ENCODE measurements at places on chromosomes 2 and 18. TPM values are rescaled to one million over a fixed set of nuclear protein-coding genes. Genes with fewer than 3 reads are reported as not detected.

DNA sequence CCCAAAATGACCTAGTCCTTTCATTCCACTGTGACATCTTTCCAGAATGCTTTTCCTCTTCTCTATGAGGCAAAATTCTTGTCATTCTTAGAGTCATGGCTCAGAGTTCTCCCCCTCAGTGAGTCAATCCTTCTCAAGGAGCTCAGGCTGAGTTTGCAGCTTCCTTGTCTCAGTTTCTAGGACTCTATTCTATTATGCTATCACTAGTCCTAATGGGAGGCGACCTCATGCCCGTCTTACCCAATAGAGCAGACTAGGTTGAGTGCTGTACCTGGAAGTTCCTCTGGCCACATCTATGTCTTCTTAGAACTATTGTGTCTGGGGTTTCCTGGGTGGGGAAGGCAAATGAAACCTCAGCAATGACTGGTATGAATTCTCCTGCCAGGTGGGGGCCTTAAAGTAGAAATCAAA lies 51.5 kb downstream of the HAUS1 start:
- peak overlapping the region; percentile 71 for H3K27ac ChIP-seq
- no peaks in the 10 kb centered on the region for H3K36me3 ChIP-seq
- no peaks in the 10 kb centered on the region for H3K27me3 ChIP-seq
- peak; percentile 89 for ATAC-seq
- H3K4me1 ChIP-seq, result peaks cover 44% of the 10 kb centered on the region

DNA sequence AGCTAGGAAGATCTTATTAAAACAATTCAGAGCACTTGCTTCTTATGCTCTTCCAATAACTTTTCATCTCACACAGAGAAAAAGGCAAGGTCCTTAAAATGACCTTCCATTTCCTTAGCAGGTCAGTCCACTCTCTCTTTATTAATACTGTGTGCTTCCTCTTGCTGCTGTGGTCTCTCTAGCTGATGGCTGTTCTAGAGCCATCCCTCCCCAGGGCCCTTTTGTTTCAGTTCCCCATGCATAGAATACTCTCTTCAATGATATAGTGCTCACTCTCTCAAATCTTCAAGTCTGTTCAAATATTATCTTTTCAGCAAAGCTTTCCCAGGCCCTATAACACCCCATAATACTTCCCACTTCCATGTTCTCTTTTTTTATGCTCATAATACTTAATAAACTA lies 469.3 kb downstream of the METTL4 start:
- H3K36me3 ChIP-seq, result no peaks in the 10 kb centered on the region
- no peaks in the 10 kb centered on the region for H3K4me1 ChIP-seq
- no peak overlapping the region for H3K27ac ChIP-seq
- no peak for ATAC-seq

GRCh38 chr2:159903443-159904126 lies 105.6 kb upstream of the CD302 start:
- H3K27me3 ChIP-seq, result no peaks in the 10 kb centered on the region
- peaks cover 24% of the 10 kb centered on the region for H3K4me1 ChIP-seq
- H3K4me3 ChIP-seq, result peak overlapping the region; percentile 95
- peak overlapping the region; percentile 97 for H3K27ac ChIP-seq
- H3K36me3 ChIP-seq, result peaks cover 56% of the 10 kb centered on the region

DNA sequence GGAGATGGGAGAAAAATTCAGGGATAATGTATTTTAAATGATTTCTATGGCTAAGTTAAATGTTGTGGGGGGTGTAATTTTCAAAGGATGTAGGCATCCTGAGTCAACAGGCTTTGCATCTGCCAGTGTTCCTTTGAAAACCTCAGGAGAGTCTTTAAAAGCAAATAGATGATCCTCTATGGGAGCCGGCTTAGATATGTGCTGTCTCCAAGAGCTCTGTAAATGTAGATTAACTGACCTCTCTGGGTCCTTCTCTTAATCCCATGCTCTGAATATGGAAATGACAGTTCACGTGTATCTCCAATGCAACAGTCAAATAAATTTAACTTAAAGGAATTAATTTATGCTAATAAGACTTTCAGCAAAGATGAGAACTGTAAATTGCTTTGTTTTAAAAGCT lies 292.7 kb downstream of the ERBB4 start:
- no peak overlapping the region for H3K4me3 ChIP-seq
- no peak for ATAC-seq
- no peaks in the 10 kb centered on the region for H3K27me3 ChIP-seq
- no peaks in the 10 kb centered on the region for H3K36me3 ChIP-seq
- H3K4me1 ChIP-seq, result no peaks in the 10 kb centered on the region

DNA sequence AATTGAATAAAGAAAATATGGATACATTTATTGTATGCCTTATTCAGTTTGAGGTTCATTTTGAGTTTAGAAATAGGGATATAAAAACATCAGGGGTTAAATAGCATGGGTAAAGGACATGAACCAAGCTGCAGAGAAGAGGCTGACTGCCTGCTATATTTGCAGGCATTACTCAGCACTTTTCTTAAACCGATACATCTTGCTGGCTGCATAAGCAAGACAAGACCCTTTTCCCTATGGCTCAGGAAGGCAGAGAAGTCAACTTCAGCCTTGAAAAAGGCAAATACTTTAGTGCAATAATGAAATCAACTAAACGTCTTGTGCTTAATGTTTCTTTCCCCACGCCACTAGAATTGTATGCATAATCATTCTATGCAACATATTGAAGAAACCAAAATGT lies 36.4 kb downstream of the SCN1A start:
- ATAC-seq, result no peak
- H3K36me3 ChIP-seq, result no peaks in the 10 kb centered on the region
- no peaks in the 10 kb centered on the region for H3K4me1 ChIP-seq

DNA sequence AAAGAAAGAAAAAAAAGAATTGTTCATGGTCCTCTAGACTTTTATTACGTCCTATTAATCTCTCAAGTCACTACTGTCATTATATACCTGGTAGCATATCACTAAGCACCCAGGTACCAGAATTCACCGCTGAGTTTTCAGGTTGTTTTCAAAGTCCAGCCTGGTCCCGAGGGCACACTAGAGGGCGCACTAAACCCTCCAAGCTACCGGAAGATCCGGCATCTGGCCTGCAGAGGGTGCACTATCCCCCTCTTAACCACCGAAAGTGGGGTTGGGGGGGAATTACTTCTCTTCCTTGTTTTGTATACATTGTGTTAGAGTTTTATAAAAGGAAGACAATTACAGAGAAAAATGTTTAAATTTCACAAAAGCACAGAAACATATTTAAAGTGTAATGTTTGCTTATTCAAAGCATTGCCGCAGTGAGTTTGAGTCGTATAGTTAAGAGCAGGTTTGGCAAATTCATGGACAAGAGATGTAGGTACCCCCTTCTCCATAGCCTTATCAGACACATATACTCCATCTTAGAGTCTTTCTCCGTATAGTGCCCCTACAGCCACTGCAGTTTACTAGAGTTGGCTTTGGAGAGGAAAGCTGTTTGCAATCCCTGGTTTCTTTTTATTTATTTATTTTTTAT lies 19.2 kb downstream of the MOGAT1 start:
- ATAC-seq, result peak; percentile 90
- no peaks in the 10 kb centered on the region for H3K36me3 ChIP-seq
- H3K27me3 ChIP-seq, result no peaks in the 10 kb centered on the region
- no peak overlapping the region for H3K4me3 ChIP-seq

DNA sequence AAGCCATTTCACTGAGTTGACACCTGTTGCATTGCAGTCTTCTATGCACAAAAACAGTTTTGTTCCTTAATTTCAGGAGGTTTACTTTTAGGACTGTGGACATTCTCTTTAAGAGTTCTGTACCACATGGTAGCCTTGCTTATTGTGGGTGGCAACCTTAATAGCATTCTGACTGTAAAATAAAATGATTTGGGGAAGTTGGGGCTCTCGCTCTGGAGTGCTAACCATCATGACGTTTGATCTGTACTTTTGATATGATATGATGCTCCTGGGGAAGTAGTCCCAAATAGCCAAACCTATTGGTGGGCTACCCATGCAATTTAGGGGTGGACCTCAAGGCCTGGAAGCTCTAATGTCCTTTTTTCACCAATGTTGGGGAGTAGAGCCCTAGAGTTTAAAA lies 3.4 kb downstream of the CTLA4 start:
- peak overlapping the region; percentile 94 for H3K4me3 ChIP-seq
- no peaks in the 10 kb centered on the region for H3K27me3 ChIP-seq
- H3K36me3 ChIP-seq, result peaks cover 86% of the 10 kb centered on the region
- H3K4me1 ChIP-seq, result peaks cover 49% of the 10 kb centered on the region
- H3K27ac ChIP-seq, result peak overlapping the region; percentile 99
- peak; percentile 5 for ATAC-seq

The TRABD2A gene
- total RNA-seq, result 32.3 TPM

The GCG gene
- total RNA-seq, result not detected

The LINC00305 gene
- total RNA-seq, result not detected

The AMER3 gene
- total RNA-seq, result not detected

The TGFA gene
- total RNA-seq, result 0.69 TPM

All from activated T-helper 17 cell treated with anti-CD3 and anti-CD28 coated beads, Interleukin-2, amount 50 U/mL, for 72 hours (primary cell).